ENCODE measurements at places on chromosomes 6 and 20.

GRCh38 chr6:45896783-45897441 lies 118.7 kb downstream of the CLIC5 start:
- DNase-seq, result peak; percentile 72

- no peak for DNase-seq
Measured at GRCh38 chr20:48597521-48598302, 230.1 kb downstream of the PREX1 start.

GRCh38 chr20:32385541-32385940 lies 27.4 kb downstream of the ASXL1 start:
- no peak for DNase-seq

DNA sequence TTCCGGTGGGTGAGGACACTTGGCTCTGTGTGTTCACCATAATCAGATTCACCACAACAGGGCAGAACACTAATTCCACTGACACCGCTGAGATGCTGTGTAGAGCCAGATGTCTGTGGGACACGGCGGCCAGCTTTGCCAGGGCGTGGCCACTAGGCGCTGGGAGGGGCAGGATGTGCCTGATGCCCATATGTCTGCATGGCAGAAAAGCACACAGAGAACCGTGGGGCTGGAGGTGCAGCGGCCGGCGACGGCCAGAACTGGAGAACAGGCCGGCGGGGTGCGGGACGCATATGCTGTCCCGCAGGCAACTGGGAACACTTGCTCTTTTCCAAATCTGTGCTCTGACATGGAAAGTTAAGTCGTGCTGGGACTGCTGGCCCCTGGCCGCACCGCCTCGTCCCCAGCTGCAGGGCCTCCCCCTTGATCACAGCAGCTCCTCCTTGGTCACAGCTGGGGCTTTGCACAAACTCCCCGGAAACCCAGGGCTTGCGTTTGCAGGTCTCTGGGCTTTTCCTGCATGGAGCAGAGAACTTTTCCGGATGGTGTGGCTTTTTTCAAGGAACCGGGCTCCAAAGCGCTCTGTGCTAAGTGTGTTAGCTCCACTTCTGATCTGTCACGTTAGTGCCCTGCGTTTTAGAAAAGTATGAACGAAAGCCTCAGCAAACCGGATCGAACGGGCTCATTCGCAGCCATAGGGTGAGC lies 31.1 kb downstream of the NTSR1 start:
- peak; percentile 58 for DNase-seq

- no peak for DNase-seq
Measured at GRCh38 chr6:142726616-142727015, 218.4 kb downstream of the HIVEP2 start.
